ENCODE measurements at places on chromosomes 11 and 22.

DNA sequence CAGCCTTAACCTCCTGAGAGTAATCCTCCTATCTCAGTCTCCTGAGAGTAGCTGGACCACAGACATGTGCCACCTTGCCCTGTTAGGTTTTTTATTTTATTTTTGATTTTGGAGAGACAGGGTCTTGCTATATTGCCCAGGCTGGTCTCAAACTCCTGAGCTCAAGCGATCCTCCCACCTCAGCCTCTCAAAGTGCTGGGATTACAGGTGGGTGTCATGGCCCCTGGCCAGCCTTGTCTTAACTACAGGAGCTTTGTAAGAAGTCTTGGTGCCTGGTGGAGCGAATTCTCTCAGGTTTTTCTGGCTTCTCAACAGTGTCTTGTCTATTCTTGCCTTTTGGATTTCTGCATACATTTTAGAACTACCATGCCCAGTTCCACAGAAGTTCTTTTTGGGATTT is 546.4 kb downstream of the TBC1D22A start:
- DNase-seq, result no peak

DNA sequence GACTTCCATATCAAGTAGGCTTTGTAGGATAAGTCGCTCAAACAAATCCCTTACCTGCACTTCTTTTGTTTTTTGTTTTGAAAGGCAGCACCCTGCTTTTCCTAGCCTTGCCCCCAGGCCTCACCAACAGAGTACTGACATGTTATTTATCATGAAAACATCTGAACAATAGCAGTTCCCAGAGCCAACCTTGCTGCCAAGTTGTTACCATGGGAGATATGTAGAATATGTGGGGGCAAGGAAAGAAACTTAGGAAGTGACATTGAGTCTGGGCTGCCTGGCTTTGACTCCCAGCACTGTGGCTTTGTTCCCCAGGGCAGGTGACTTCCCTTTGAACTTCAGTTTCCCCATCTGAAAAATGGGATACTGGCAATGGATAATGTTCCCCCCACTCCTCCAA is 53.4 kb upstream of the CRYBB3 start:
- no peak for DNase-seq

- DNase-seq, result no peak
These were observed 35.0 kb upstream of the MPEG1 start for GRCh38 chr11:59247531-59248227.

DNA sequence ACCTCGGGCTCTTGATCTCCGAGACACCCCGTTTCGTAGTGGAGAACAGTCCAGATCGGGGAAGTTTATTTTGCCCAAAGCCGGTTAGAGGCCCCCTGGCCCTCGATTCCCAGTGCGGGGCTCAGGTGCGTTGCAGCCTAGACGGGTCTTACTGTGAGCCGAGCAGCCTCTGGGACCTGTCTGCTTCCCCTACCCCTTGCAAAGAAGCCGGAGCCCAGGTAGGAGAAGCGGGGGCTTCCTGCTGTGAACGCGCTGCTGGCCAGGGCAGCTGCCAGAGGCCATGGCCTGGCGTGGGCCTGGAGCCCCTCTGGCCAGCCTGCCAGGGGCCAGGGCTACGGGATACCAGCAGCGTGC is 621 bp downstream of the TSPO start:
- no peak for DNase-seq

GRCh38 chr11:119779195-119780071 is 50.4 kb upstream of the NECTIN1 start:
- no peak for DNase-seq

GRCh38 chr11:16468735-16469453 is 112.5 kb upstream of the SOX6 start:
- no peak for DNase-seq

- no peak for DNase-seq
These were observed 51.3 kb downstream of the BTG4 start for GRCh38 chr11:111460856-111461255.

DNA sequence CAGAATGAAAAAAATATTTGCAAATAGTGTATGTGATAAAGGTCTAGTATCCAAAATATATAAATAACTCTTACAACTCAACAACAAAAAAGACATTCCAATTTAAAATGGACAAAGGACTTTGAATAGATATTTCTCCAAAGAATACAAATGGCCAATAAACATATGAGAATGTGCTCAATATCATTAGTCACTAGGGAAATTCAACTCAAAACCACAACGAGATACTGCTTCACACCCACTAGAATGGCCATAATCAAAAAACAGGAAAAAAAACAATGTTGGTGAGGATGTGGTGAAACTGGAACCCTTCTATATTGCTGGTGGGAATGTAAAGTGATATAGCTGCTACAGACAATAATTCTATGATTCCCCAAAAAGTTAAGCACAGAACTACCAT is 38.6 kb upstream of the RPS13 start:
- DNase-seq, result no peak

DNA sequence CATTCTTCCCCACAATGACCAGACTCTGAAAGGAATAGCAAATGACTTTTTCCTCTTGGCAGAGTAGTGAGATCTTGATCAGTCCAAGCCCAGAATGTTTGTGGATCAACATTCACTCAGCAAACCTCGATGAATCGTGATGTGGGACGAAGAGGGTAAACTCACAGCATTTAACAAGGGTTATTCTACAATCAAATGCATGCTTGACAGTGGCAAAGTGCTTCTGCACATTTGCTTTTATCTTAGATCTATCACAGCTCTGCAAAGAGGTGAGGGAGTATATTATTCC is 31.8 kb downstream of the TMPRSS5 start:
- DNase-seq, result no peak

DNA sequence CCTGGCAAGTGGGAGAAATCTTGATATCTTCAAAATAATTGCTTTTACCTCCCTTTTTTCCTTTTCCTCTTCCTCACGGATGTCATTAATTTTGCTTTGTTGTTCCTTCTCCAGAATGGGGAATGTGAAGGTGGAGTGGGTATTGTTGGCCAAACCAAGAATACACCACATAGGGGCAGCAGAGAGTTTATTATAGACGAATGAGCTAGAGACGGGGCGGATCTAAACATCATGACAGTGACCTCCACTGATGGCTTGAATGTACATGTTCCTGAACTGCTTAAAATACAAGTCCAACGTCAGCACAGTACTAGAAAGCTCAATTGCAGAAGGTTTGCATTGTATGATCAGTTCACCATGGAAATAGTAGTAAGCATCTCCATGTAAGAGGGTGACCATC is 122.3 kb upstream of the SNX19 start:
- DNase-seq, result no peak

GRCh38 chr11:47607380-47607779 is 13.2 kb upstream of the C1QTNF4 start:
- no peak for DNase-seq

DNA sequence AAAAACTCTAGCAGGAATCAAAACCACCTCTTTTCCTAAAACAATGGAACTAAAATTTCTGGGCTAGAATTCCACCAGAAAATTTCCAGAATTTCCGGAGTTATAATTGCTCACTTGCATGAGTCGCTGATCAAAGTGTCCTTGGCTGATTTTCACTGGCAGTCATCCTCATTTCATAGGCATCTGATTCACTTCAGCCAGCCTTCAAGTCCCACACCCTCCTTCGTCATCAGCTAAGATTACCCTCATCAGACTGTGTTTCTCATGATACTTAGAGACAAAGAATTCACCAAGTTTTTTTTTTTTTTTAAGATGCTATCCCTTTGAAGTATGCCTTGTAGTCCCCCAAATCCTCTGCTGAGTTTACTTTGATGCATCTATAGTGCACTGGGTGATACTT is 71.5 kb upstream of the RAB38 start:
- DNase-seq, result no peak

- DNase-seq, result no peak
These were observed 111.6 kb downstream of the NTM start for GRCh38 chr11:131481971-131482370.

GRCh38 chr22:18950141-18950540 is 14.0 kb upstream of the PRODH start:
- no peak for DNase-seq

GRCh38 chr11:95678988-95679387 is 110.6 kb downstream of the FAM76B start:
- DNase-seq, result no peak

DNA sequence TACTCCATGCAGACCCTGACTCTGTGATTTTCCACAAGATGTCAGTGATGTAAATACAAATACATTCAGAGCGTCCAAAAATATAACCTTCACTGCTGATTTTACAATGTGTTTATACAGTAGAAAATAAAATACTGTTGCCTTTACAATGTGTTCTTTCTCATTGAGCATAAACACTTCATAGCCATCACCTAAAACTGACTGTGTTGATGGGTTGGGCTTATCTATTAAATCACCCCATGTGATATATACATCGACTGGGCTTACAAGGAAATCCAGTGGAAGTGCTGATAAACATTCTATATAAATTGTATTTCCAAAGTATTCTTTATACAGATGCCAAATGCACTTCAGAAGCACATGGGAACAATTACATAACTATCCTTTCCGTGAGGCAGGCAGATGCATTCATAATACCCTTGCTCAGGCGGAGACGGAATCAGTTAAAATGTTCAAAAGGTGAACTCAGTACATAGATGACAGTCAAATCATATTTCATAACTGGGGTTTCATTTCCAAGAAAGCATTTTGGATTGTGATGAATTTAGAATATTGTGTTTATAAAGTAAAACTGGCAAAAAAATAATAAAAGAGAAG is 27.7 kb downstream of the DDI1 start:
- no peak for DNase-seq

Data from NCI-H774 (cell line).